Common myeloid progenitor, CD34-positive (primary cell): ENCODE measurements at places on chromosomes 13 and 19.
A peak's percentile ranks its signal among the peaks of the same experiment; 100 is the strongest.

GRCh38 chr13:25473864-25474263, 102.1 kb downstream of the ATP8A2 start:
- no peak for DNase-seq

DNA sequence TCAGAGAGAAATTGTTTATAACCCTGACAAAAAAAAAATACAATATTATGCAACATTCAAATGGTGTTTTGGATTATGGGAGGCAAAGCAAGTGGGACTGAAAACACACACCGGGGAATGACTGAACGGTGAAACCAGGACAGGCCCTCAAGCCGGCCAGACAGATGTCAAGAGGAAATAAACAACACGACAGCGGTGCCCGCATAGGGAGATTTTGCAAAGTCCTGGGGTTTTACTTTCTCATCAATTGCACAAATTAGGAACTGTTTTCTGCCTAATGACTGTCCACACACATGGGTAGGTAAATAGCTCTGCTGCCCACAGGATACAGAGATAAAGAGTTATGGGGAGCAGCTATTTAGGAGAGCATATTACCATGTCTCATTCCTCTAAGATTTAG, 134.5 kb downstream of the IRS2 start:
- no peak for DNase-seq

DNA sequence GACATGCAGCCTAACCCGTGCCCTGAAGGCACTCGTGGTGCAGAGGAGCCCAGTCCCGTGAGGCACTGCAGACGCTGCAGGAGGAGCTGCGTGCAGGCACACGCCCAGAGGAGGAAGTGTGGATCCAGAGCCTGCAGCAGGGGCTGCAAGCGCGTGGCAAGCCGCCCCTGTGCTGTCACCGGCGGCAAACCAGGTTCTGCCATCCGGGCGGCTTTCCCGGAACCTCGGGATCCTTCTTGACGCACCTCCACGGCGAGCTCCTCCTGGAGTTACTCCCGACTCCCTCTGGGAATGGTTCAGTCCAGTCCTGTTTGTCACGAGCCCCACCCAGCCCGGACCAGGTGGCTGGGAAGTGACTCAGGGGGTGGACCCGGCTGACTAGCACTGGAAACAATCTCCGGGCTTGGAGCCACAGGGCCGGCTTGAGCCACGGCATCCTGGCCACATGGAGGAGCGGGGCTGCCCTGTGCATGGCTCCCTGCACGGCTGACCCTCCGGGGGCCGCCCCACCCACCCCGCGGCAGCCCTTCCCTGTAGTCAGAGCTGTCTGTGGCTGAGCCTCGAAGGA, 10.2 kb downstream of the DPP9 start:
- no peak for DNase-seq

DNA sequence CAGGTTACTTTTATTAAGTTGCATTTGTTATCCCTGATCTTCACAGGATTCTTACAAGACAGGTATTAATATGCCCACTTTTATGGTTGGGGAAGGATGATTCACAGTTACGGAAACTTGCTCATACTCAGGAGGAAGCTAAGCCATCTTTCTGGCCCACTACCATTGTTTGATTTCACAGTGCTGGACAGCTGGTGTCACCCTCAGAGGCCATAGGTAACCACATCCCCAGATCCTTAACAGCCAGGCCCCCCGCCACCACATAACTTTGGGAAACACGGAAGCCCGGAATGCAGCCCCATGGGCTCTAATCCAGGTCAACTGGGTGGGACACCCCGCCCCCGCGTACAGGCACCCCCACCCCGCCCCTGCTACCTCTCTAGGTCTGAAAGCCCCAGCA, 119.7 kb downstream of the IRS2 start:
- DNase-seq, result no peak

- peak; percentile 26 for DNase-seq
Observed at GRCh38 chr13:96091164-96092117, 1.5 kb downstream of the HS6ST3 start.

GRCh38 chr19:19315444-19315843, 4.9 kb downstream of the SUGP1 start:
- DNase-seq, result no peak

- no peak for DNase-seq
Observed at GRCh38 chr19:35241417-35241816, 7.4 kb upstream of the LSR start.

DNA sequence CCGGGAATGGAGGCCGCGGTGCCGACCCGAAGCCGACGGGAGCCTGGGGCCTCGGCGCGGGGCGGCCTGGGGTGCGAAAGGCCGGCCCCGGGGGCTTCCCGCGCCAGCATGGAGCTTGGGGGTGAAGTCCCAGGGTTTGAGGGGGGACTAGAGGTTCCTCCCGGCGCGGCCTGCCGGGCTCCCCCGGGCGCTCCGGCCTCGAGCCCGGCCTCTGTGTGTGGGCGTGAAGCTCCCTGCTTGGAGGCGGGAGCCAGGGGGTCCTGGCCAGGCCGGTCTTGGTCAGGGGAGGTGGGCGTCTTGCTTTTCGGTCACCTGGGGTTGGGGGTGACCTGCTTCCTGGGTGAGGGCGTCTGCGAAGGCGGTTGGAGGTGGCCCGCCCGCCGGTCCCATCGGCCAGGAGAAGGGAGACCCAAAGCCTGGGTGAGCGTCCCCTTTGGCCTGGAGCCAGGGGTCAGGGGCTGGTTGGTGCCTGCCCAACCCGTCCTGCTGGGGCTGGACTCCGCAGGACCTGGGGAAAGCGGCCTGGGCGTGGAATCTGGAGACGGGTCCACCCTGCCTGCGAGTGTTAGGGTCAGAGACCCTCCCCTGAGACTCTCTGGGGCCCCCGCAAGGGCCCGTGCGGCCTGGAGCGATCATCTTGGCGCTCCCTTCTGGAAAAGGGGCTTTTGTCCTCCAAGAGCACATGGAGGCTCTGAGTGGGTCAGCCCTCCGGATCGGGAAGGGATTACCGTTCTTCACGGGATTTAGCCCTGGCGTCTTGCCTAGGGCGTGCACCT, 535 bp downstream of the BSG start:
- no peak for DNase-seq

GRCh38 chr19:33737681-33738371, 58.8 kb upstream of the KCTD15 start:
- no peak for DNase-seq

- no peak for DNase-seq
Observed at GRCh38 chr13:46684287-46685001, 112.5 kb downstream of the ESD start.

GRCh38 chr19:3547301-3547731, 8.3 kb downstream of the TEKTIP1 start:
- DNase-seq, result no peak

GRCh38 chr13:31538067-31539042, 201.0 kb upstream of the RXFP2 start:
- peak; percentile 31 for DNase-seq

DNA sequence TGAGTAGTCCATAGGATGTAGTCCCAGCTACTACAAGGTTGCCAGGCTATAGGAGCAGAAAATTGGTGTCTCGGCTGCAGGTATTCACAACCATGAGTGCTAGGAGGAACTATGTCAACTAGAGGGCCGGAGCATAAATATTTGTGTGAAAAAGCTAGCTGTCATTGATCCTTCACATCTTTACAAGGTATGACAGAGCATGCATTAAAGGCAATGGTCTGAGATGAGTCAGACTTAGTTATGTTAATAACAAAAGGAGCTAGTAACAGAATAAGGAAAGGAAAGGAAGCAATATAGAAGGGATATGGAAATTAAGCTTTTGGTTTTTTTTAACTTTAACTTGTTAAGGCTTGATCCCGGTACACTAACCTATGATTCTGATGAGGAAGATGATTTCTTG, 40.9 kb upstream of the PSG9 start:
- no peak for DNase-seq

DNA sequence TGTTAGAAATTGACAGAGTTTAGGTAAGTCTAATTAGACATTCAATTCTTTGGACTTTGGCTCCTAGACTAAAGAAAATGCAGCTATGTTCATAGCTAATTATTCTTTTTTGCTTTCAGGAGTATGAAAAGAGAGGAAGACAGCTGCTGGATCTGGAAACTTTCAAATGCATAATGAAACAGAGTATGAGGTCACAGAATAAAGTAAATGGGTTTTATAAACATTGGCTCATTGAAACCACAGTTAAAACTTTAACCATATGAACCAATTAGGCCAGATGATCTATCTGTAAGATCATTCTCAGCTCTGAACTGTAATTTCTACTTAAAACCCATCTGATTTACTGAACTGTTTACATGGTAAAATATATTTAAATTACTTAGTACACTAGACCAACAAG, 82.7 kb downstream of the TEX26 start:
- no peak for DNase-seq

DNA sequence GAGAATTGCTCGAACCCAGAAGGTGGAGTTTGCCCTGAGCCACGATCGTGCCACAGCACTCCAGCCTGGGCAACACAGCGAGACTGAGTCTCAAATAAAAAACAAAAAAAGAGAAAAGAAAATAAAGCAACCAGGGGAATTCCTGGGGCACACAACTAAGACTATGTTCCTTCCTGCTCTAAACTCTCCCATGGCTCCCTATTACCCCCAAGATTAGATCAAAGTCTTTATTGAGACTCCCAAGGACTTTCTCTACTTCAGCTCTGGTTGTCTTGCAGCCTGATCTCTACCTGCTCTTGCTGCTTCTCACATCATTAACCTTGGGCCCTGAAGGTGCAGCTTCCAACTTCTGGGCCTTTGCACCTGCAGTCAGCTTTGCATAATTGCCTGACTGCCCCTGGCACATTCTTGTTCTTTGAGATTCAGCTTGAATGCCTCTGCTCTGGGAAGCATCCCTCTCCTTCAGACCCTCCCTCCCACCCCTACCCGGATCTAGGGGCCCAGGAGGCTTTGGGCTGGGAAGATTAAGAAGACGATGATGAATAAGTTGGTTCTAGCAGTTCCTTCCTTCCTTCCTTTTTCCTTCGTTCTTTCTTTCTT, 16.8 kb upstream of the CERS4 start:
- DNase-seq, result no peak

DNA sequence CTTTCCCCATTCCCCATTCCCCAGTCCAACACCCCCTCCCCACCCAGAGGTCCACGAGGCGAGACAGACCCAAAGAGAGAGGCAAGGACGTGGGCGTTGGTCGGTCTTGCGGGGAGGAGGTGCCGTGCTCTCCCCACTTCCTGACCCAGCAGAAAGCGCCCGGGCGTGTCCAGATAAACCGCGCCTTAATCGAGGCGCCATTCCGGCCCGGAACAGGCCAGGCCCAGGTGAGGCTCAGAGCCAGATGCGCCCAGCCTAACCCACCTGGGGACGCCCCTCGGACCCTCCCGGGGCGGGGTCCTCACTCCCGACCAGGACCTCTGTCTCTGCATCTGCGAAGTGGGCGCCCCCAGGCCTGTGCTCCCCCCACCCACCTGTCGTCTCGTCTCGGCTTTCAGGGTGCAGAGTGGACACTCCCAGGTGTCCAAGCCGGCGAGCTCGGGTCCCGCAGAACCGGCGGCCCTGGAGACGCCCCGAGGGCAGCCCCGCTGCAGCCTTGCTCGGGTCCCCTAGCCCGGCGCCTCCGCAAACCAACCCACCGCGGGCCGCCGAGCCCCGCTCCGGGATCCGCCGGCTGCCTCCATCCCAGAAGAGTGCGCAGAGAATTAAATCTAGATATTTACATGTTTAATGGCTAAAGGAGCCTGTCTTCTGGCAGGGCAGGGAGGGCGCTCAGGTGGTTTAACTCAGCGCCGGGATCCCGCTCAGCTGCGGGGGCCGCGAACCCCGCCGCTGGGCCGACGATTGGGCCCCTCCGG, 5.0 kb upstream of the ONECUT3 start:
- no peak for DNase-seq

- no peak for DNase-seq
Observed at GRCh38 chr13:40160618-40161350, 505.3 kb downstream of the COG6 start.

- DNase-seq, result no peak
Observed at GRCh38 chr13:110942248-110942981, 27.5 kb upstream of the ANKRD10 start.

GRCh38 chr13:73210218-73210883, 151.5 kb downstream of the KLF5 start:
- DNase-seq, result no peak

DNA sequence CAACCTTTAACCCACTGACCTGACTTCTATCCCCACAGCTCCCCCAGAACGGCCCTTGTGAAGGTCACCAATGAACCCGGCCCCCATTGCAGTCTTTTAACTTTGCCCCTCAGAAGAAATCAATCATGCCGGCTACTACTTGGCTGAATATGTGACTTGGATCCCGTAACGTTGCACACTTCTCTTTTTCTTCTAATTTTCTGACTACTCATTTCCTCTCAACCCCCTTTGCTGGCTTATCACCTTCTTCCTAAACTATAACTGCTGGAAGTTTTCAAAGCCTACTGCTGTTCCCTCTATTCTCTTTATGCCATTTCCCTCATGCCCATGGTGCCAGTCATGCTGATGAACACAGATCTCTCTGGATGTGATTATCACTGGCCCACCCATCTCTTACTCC, 367.6 kb downstream of the DNAJC15 start:
- DNase-seq, result peak; percentile 43

DNA sequence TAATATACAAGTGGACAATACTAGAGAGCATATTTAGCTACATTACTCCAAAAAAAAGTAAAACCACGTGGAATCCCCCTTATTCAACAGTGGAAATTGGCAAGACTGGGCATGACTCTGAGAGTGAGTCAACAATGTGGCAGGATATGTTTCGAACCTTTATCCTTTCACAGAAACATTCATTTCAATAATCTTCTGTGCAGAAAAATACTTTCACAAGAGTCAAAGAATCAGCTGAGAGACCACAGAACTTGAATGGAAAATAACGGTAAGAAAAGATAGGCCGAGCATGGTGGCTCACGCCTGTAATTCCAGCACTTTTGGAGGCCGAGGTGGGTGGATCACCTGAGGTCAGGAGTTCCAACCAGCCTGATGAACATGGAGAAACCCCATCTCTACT, 25.1 kb upstream of the CD70 start:
- no peak for DNase-seq

DNA sequence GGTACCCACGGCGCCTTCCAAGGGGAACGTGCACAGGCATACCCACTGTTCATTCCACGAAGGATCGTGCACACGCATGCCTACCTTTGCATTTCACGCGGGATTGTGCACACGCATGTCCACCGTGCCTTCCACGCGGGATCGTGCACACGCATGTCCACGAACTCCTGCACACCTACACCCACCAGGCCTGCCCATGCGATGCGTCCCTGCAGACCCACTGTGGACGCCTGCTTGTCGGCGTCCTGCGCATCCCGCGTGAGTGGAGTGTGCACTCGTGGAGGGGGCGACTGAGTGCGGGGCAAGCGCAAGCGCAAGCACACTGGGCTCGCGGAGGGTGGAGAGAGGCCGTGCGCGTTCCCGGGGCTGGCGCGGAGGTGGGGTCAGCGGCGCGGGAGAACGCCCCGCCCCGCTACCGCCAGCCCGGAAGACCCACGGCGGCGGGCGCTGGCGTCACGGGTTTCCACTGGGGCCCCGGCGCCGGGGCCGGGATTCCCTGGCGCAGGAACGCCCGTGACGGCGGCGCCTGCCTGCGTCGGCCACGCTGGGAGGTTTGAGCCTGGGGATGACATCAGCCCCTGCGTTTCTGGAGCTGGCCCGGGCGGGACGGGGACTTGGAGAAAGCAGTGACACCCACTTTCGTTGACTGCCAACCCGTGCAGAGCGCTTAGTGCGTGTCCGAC, 18.7 kb downstream of the GADD45B start:
- DNase-seq, result peak; percentile 73
